ENCODE measurements at places on chromosomes 11 and 22. TPM values are rescaled to one million over a fixed set of nuclear protein-coding genes. Genes with fewer than 3 reads are reported as not detected.

GRCh38 chr22:29907753-29908515 lies 25.0 kb downstream of the MTMR3 start:
- DNase-seq: peak; percentile 14

DNA sequence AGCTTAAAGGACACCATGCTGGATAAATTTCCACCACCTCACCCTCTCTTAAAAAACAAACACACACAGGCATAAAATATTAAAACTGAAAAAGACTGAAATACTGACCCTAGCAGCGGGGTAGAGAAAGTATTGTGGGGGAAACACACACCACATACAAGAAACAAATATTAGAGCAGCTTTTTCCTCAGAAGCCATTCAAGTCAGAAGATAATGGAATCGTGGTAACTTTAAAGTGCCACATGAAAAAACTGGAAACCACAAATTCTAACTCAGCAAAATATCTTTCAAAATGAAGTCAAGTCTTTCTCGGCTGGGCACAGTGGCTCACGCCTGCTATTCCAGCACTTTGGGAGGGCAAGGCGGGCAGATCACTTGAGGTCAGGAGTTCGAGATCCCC lies 223.2 kb downstream of the DYNC2H1 start:
- no peak for DNase-seq

DNA sequence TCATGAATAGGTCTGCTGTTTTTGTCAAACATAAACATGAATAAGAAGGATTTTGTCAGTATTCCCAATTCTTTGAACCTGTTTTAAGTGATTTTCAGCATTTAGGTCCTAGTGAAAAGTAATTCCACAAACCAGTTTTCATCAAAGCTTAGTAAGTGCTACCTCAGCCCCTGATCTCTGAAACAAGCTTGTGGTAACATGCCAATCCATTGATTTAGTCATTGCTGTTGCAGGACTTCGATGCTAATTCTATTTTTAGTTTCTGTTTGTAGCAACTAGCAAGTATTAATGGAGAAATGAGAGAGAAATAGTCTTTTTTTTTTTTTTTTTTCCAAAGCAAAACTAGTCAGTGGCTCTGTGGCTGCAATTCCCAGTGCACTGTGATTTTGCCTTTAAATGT lies 91.4 kb downstream of the JRKL start:
- DNase-seq: no peak

DNA sequence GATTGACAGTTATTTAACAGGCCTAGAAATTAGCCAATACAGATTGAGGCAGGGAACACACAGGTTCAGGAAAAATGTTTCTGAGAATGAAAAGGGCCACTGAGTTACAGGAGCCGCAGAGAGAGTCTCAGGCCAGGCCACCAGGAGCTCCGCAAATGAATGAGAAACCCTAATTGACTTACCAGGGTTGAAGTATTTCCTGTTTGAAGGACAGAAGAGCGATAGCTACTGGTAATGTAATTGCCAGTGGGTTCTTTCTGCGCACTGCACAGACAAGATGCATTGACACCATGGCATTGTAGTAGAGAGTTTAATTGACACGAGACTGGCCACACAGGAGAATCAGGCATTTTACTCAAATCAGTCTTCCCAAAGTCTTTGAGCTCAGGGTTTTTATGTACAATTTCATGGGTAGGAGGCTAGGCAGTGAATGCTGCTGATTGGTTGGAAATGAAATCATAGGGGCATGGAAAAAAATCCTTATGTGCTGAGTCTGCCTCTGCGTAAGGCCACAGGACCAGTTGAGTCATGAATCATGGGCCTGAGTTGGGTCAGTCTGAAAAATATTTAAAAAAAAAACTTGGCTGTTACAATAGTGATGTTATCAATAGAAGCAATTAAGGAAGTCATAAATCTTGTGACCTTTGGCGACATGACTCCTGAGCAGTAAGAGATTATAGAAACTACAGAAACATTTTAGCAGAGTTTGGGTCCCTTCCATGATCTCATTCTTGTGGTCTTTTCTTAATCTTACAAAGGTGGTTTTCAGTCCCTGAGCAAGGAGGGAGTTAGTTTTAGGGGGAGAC lies 203.8 kb downstream of the CASP12 start:
- DNase-seq: no peak

DNA sequence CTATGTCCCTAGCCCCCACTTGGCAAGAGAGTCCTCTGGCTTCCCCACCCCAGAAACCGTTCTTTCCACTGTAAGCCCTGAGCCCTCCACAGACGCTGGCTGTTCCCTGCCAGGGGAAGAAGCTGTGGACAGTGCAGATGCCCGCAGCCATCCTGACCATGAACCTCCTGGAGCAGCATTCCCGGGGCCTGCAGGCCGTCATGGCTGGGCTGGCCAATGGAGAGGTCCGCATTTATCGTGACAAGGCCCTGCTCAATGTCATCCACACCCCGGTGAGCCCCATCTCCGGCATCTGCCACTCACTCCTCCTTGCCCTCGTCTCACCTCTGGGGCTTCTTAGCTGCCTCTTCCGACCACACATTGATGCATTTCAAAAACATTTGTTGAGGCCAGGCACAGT lies 13.2 kb downstream of the BBS1 start:
- no peak for DNase-seq

GRCh38 chr22:38490915-38491314 lies 15.2 kb downstream of the DDX17 start:
- no peak for DNase-seq

DNA sequence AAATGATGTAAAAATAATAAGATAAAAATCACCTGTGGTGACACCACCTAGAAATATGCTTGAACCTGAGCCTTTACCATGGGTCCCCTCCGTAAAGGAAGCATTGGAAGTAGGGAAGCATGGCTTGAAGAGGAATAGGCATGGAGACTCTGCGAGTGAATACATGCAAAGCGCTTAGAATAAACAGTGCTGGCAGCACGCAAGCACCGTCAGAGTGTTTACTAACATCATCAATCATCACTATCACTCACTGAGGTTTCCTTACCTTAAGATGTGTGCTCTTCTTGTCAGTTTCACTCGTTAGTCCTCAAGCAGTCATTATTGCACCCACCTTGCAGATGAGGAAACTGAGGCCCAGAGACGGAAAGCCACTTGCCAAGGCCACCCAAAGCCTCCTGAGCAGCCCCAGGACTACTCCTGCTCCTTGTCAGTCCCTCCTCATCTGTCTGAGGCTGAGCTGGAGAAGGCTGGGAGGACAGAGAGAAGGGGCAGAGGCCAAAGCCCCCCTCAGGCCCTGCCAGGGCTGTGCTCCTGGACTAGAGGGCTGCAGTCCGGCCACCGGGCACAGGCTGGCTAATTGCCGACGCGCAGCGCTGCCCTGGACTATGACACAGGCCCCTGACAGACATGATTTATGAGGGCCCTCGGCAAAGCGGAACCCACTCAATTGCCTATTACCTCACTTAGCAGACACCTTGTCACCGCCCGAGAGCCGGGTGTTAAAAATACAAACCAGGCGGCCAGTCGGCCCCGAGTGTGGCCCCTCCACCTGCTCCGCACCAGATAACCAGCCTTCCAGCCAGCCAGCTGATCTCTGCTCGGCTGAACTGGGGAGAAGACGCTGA lies 168.9 kb downstream of the MN1 start:
- no peak for DNase-seq

GRCh38 chr11:113281052-113281725 lies 33.2 kb upstream of the TTC12 start:
- no peak for DNase-seq

- DNase-seq: no peak
Measured at GRCh38 chr11:93198215-93198845, 539 bp upstream of the SLC36A4 start.

- peak; percentile 67 for DNase-seq
Measured at GRCh38 chr11:29518389-29519174, 498.2 kb downstream of the KCNA4 start.

GRCh38 chr22:37462983-37463382 lies 23.2 kb downstream of the MFNG start:
- DNase-seq: peak; percentile 88

DNA sequence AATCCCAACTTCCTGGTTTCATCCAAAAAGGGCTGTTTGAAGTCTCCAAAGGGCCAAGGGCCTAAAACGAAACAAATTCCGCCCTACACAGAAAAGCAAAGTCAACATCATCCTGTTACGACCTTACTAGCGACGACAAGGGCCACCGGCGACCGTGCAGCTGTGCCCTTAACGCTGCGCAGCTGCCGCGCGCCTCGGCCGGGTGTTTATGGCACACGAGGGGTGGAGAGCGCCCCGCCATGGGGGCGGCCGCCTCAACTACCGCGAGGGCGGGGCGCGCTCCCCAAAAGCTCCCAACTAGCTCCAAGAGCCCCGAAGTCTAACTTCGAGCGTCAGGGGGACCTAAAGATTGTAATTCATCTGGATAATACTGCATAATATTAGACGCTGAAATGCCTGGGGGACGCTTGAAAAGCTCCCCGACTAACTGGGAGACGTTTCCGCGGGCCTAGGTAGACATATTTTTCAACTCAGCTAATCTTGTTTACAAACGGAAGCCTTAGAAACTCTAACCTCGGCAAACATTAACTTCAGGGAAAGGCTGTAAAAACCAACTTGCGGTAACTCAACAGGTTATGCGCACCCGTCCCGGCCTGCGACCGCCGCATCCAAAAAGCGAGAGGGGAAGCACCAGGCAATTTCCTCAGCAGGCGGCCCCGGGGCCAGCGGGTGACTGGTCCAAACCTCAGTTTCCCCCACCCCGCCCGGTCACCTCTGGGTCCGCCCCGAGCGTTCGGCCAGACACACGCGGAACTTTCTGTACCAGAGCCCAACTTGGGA lies 694 bp downstream of the TMEM123 start:
- DNase-seq: peak; percentile 78

DNA sequence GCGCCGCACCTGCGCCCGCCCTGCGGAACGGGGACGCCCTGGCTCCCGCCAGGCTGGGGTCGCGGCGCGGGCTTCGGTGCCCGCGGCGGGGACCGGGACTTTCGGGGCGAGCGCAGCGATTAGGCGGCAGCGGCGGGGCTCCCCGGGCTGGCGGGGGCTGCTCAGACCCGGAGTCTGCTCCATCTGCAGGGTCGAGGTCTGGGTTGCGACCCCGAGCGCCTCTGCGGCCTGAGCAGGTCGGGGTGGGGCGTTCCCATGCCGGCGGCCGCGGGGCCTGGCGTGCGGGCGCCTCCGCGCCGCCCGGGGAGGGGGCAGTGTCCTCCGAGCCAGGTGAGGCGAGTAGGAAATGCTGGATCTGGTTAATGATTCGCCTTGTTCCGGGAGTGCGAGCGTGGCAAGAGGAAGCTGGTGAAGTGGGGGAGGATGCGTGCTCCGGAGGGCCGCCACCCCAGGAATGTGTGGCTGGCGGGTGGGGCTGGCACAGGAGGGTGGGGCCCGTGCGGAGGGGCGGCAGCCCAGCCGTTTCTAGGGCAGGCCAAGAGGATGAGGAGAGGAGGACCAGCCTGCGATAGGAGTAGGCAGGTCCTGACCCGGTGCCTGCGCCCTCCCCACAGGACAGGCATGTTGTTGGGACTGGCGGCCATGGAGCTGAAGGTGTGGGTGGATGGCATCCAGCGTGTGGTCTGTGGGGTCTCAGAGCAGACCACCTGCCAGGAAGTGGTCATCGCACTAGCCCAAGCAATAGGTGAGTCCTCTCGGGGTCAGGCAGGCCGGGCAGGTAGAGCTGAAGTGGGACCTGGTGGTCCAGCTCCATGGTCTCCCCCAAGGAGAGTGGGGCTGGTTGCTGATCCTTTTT lies 606 bp downstream of the RASSF7 start:
- DNase-seq: peak; percentile 50

- DNase-seq: no peak
Measured at GRCh38 chr11:122703541-122704272, 48.2 kb downstream of the UBASH3B start.

- no peak for DNase-seq
Measured at GRCh38 chr11:24593332-24593731, 96.5 kb downstream of the LUZP2 start.

DNA sequence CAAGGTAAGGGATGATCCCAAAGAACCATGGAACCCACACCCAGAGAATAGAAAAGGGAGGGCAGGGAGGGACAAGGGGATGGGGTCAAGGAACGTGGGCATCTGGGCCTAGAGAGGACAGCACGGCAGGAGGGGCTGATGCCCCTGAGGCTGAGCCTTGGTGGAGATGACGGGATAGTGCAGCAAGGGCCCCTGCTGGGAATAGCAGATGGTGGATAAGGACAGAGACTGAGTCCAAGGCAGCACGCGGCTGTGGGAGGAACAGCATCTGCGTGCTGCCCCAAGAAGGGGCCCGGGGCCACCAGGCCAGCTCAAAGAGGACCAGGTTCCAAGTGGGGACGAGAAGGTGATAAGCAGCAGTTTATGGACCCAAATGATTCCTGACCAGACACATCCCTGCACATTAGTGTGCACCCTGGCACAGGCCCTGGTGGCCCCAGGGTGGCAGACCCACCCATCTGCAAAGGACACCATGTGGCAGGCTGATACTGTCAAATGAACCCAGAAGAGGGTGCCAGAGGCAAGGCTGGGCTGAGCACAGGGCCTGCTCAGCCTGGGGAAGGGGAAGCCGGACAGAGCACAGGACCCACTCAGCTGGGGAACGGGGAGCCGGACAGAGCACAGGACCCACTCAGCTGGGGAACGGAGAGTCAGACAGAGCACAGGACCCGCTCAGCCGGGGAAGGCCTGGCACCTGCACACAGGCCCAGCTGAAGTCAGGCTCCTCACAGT lies 12.8 kb upstream of the TESMIN start:
- no peak for DNase-seq

GRCh38 chr11:42957831-42958230 lies 354.0 kb upstream of the API5 start:
- no peak for DNase-seq

DNA sequence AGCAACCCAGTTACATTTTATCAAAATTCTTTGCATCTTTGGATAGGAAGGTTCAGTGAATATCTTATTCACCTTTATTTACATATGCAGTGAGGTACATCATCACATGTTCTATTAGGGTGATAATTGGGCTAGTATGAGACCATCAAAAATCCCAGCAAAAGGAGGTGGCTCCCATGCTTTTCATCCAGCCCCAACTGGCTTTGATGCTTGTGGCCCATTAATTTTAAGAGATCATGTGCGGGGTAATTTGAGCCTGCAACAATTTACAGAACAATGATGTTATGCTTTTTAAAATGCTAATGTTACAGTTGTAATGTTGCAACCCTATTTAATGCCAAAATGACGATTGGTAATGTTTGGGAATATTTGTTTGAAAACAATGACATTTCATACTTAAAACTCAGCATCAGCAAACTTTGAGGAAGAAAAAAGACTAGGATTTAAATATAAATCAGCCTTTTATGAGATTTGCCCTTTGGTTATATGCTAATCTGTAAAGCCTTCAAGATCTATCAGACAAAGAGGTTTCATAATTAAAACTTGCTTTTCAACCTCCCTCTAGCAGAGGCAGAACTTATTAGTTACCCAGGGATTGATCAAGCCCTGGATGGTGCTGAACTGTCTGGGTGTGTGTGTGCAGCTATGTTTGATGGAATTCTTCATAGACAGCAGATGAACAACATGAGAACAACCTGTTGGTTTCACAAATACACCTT lies 183.5 kb upstream of the SORL1-AS1 start:
- DNase-seq: no peak

GRCh38 chr22:25090225-25090890 lies 109.3 kb upstream of the CRYBB3 start:
- DNase-seq: no peak

CBLIF gene
- not detected for total RNA-seq

SLC1A2 gene
- total RNA-seq: 1.7 TPM

ANKK1 gene
- total RNA-seq: not detected

KRTAP5-7 gene
- not detected for total RNA-seq

ABCC8 gene
- 3.4 TPM for total RNA-seq

SLC22A25 gene
- total RNA-seq: not detected

ROBO4 gene
- not detected for total RNA-seq

OOSP1 gene
- total RNA-seq: not detected

MRGPRX3 gene
- not detected for total RNA-seq

KDM4D gene
- total RNA-seq: 2.6 TPM

KBTBD4 gene
- 16.6 TPM for total RNA-seq

All from GM23338 (cell line).